ENCODE measurements at places on chromosomes 11 and 22. TPM values are rescaled to one million over a fixed set of nuclear protein-coding genes. Genes with fewer than 3 reads are reported as not detected.

DNA sequence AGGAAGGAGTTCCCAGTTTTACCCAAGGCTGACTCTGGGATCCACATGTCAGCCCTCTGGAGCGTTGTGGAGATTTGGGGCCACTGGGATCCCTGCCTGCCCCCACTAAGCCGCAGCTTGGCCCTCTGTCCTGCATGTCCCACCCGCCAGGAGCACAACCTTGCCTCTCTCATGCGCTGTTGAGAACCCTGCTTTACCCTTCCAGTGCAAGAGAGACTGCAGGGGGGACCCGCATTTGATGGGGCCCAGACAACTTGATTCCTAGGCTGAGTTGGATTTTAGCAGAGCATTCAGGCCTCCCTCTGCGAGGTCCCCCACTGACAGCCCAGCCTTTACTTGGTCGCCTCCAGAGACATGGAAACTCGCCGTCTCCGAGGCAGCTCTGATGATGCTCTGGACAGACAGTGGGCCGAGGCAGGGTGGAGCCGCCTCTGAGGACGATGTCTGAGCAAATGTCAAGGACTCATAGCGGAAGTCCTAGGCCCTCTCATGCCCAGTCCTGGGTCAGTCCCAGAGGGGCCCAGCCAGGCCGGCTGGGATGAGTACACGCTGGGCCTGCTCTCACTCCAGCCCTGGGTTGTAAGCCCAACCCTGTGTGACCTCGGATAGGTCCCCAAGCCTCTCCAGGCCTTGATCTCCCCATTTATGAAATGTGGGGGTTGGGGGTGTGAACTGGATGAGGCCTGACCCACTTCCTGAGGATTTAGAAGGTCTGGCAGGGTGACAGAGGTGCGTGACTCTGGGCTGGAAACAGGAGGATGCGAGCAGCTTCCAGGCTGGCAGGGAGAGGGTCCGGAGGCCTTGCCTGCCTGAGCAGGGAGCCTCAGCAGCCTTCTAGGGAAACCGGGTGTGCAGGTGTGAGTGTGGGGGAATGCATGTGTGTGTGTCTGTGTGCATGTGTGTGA, 630 bp downstream of the CD5 start:
- DNase-seq = no peak

- no peak for DNase-seq
Measured at GRCh38 chr11:104881117-104881794, 17.0 kb downstream of the CASP12 start.

Gene ZNF215
- total RNA-seq = 5.3 TPM

Gene EHF
- 0.41 TPM for total RNA-seq

Gene GSTP1
- total RNA-seq = 206 TPM

DNA sequence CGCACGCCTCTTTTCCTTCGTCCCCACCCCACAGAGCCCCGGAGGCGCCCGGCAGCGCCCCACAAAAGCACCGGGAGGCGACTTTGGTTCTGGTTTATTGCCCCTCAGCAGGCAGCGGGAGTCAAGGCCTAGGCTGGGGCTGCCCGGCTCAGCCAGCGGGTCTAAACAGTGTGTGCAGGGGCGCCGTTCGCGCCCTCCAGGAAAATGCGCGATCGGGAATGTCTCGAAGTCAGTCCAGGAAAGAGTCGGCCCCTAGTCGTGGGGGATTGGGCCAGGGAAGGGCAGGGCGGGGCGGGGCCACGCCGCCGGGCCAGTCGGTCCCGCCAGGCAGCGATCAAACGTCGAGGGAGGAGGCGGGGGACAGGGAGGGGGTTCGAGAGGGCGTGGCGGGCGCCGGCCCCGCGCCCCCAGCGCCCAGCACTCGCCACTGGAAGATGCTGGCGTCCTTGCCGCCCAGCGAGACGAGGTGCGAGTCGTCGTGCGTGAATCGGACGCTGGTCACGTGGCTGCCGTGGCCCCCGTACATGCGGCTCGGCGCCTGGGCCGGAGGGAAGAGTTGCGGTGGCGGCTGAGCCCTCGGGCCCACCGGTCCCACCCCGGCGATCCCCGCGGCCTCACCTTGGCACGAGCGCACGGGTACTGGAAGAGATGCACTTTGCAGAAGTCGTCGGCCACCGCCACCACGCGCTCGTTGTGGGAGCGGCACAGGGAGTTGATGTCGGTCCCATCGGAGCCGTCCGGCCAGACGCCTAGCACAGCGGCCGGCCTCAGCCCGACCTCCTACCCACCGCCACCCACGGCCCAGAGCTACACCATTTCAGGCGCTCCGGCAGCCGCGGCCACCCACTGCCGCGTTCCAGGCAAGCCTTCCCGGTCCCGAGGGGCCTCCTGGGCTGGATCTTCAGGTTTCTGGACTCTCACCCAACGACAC, 741 bp upstream of the MTA2 start:
- DNase-seq = peak; percentile 64

Gene ARHGAP8
- 1.2 TPM for total RNA-seq

Gene FBLN1
- 25.7 TPM for total RNA-seq

Gene ATG16L2
- 2.9 TPM for total RNA-seq
